Fibroblast of lung (primary cell): ENCODE measurements at places on chromosomes 3 and 15. TPM values are rescaled to one million over a fixed set of nuclear protein-coding genes. Genes with fewer than 3 reads are reported as not detected.

- peak; percentile 88 for DNase-seq
These were observed 38.4 kb upstream of the TRAK1 start for GRCh38 chr3:42052484-42053351.

- DNase-seq: no peak
These were observed 109.3 kb downstream of the OCA2 start for GRCh38 chr15:27989838-27990237.

DNA sequence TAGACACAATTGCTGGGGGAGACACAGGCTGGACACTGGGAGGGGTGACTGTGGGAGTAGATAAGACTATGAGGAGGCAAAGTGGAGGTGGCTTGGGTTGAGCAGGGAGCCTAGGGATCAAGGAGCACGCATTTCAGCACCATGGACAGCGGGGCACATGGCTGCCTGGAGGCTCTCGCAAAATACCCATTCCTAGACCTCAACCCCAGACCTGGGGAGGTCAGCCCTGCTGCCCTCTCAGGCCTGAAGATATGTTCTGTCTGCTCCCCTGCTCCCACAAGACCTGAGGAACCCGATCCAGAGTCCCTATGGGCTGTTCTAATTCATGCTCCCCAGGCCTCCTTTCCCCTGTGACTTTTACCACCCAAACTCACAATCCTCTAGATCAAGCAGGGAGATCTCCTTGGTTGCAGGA lies 16.0 kb upstream of the CPEB1 start:
- peak; percentile 49 for DNase-seq

DNA sequence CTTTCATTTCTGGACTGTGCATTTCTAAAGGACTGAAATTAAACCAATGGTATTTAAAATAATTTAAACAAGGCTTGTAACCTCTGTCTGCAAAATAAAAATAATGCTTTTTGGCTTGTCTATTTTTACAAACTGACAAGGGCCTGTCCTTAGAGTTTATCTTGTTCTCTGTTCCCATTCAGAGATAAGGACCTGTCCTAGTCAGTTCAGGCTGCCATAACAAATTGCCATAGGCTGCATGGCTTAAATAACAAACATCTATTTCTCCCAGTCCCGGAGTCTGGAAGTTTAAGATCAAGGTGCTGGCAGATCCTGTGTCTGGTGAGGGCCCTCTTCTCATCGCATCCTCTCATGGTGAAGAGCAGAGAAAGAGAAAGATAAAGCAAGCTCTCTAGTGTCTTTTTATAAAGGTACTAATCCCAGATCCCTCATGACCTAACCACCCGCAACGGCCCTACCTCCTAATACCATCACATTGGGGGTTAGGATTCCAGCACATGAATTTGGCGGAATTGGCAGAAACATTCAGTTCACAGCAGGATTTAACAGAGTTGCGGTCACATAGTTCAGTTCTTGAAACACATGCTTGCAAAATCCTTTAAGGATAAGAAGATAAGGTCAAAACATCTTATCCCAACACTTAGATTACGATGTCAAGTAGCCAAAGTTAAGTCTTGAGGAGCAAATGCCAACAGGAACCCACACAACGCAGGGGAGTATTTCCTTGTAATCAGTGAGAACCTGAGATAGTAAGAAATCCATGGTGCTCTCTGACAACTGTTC lies 17.8 kb downstream of the KBTBD8 start:
- no peak for DNase-seq

DNA sequence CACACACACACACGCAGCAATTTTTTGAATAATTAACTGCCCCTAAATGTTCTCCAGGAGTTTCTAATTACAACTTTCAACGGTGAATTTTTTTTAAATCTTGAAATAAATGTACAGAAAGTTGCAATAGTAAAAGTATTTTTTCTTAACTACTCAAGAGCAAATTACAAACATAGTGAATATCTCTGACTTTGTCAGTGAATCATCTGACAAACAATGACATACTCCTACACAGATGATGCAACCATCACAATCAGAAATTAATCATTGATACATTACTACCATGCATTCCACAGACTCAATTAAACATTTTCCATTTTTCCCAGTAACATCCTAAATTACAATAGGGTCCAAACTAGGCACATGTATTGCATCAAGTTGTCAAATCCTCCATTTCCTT lies 597.3 kb downstream of the NAALADL2 start:
- DNase-seq: peak; percentile 50

GRCh38 chr3:72395776-72396311 lies 452.4 kb downstream of the SHQ1 start:
- peak; percentile 14 for DNase-seq

- DNase-seq: no peak
These were observed 32.0 kb upstream of the SEMA6D start for GRCh38 chr15:47685141-47685870.

- peak; percentile 89 for DNase-seq
These were observed 31.5 kb upstream of the AP4E1 start for GRCh38 chr15:50876989-50877360.

The TSC22D2 gene
- 29.3 and 45.5 TPM in 2 replicates for polyA plus RNA-seq

The NUP210 gene
- 0.05 and 0.09 TPM in 2 replicates for polyA plus RNA-seq

The GRK7 gene
- not detected in 2 replicates for polyA plus RNA-seq

The SNTN gene
- polyA plus RNA-seq: not detected in 2 replicates

The CTDSPL gene
- polyA plus RNA-seq: 47.6 and 51.5 TPM in 2 replicates

The SCG3 gene
- polyA plus RNA-seq: not detected in 2 replicates

The CCDC66 gene
- polyA plus RNA-seq: 7.1 and 8.3 TPM in 2 replicates
